Activated CD4-positive, alpha-beta T cell treated with anti-CD3 and anti-CD28 coated beads, Interleukin-2, amount 50 U/mL, for 24 hours (primary cell): ENCODE measurements at places on chromosomes 6 and 20.

- DNase-seq = no peak
These were observed 17.9 kb upstream of the SNHG17 start for GRCh38 chr20:38452880-38453624.

DNA sequence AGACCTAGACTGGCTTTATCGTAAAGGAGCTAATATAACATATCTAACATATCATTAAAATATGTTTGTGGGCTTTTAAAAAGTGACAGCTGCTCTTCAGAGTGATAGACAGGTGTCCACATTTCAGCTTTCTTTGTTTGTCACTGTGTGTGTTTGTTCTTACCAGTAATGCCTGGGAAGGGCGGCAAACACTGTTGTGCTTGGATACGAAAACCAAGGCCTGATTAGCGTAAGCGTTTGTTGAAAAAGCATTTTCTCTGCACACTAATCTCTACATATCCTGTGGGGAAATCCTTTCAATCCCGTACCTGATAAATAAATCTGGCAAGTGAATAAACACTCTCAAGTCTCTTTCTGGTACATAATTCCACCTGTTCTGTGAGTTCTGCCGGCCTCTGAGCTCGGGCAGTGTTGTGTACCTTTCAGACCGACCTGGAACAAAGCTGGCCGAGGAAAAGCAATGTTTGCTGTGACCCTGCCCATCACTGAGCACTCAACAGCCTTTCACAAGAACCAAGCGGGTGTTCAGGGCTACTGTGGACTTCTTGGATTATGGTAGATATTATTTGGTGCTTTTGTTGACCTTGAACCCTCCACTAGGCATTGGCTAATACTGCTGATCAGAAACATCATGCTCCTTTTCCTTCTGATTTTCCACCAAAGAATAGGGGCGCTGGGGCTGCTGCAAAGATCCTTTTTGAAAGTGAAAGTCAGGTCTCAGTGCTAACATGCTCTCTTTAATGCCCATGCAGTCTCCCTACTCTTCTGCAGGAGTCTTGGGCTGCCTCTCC is 100.4 kb downstream of the CD83 start:
- DNase-seq = no peak

GRCh38 chr6:79127660-79128059 is 49.6 kb upstream of the PHIP start:
- DNase-seq = no peak

GRCh38 chr6:13397359-13398068 is 69.2 kb upstream of the TBC1D7 start:
- no peak for DNase-seq

DNA sequence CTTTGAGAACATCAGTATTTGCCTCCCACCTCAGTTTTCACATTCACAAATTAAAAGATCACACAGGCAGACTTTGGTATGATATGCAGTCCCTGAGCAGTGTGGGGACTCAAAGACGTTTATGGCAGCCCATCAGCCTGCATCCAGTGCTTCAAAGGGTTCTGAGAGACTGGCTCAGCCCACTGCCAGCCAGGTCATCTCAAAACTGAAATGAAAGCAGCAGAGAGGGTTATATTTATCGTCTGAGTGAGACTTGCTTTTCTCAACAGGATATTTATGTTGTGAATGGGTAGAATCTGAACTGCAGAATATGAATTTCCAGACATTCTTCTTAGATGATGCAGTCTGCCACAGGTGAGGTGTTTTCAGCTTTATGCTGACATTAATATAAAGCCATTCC is 159.8 kb downstream of the NRN1 start:
- no peak for DNase-seq

GRCh38 chr6:149642829-149643580 is 5.5 kb downstream of the KATNA1 start:
- DNase-seq = no peak

DNA sequence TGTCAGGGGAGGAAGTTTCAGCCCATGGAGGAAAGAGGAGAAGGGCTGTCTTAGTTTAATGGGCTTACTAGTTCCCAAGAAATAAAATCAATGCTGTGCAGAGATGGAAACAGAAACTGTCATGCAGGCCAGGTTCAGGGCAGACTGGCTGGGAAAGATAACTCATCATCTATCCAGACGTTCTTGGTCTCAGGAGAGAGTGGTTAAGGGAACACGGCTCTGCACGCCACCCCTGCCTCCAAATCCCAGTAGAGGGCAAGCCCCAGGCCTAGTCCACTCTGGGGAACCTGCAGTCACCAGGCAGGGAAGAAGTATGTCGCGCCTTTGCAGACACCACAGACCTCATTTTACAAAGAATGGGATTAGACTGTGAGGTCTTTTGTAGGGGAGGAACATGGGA is 12.5 kb downstream of the ALDH8A1 start:
- DNase-seq = no peak

DNA sequence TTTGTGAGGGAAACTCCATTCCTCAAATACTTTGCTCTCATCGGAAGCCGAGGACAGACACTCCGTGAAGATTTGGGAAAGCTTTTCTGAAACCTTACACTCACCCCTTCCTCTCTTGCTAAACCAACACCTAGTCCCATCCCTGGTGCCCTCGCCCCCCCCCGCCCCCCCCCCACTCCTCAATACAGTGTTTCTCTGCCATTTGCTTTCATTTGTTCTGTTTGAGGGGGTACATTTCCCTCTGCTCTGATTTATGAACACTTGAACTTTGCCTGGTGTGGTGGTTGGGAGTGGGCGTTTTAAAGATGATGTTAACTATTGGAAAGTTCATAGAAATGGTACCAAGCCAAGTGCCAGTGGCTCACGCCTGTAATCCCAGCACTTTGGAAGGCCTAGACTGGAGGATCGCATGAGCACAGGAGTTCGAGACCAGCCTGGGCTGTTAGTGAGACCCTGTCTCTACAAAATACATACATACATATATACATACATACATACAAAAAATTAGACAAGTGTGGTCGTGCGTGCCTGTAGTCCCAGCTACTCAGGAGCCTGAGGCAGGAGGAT is 1.1 kb downstream of the RAB32 start:
- DNase-seq = no peak

DNA sequence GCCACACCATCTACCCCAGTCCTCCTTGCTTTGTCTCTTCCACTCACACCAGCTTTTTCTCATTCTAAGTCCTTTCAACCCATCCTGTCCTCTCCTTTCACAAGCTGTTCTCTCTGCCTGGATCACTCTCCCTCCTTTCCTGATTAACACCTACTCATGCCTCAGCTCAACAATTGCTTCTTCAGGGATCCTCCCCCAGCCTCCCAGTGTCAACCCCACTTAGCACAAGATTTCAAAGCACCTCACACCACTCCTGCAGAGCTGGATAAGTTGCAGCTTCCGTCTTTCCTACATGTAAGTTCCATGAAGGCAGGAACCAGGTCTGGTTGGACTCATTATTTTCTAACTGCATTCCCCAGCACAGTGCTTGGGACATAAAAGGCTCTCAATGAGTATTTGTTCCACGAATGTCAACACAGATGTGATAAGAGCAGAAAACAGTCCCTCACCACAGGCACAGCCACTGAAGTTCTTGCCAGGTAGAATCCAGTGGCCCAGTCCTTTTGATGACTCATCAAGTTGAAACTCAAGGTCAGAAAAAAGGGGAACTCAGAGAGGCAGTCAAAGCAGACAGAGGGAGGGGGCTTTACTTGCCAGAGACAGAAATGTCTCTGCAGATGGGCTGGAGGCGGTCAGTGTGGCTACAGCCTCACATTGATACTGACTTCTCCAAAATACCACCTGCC is 193.4 kb upstream of the PRDM1 start:
- no peak for DNase-seq

DNA sequence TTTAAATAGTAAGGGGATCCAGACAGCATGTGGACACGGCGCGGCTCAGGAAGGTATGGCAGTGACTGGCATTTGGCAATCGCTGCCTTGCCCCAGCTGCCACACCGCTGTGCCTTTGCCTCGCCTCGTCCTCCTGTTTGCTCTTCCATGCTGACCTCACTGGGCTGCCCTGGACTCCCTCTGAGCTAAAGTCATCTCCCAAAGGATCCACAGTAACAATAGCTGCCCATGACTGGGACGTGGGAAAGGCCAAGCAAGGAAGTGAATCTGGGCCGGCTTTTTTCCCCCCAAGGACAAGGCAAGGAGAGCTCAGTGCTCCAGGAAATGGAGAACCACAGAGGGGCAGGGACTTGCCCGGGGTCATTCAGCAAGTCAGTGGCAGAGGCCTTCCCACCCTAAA is 48.1 kb downstream of the JPH2 start:
- no peak for DNase-seq

DNA sequence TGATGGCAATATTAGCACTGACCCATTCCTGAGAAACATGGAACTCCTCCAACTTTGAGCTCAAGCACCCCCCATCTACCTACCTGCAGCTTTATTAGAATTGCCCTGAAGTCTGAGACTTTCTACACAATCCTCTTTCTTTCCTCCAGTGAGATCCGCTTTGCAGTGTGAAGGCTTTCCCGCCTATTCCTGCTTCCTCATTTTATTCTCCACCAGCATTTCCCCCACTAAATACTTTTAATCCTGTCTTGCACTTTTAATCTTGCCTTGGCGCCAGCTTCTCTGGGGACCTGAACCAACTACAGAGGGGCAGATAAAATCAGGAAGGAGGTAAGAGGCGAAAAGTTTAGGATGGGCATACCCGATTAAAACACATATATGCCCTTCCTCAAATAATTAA is 178.1 kb upstream of the PRDM1 start:
- DNase-seq = no peak

DNA sequence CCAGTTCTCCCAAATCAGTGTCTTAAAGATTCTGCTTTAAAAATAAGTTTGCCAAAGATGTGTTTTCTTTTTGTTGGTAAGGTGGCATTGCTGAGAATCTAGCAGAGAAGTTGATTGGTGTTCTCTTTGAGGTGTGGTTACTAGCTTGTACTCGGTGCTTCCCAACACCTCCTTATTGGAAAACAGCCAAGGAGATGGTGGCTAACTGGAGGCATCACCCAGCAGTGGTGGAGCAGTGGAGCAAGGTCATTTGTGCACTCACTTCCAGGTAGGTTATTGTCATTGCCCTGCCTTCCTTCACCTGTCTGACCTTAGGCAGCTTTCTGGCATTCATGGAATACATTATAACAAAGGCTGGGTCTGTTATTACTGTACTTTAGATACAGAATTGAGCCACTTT is 26.7 kb downstream of the RALGAPB start:
- no peak for DNase-seq

DNA sequence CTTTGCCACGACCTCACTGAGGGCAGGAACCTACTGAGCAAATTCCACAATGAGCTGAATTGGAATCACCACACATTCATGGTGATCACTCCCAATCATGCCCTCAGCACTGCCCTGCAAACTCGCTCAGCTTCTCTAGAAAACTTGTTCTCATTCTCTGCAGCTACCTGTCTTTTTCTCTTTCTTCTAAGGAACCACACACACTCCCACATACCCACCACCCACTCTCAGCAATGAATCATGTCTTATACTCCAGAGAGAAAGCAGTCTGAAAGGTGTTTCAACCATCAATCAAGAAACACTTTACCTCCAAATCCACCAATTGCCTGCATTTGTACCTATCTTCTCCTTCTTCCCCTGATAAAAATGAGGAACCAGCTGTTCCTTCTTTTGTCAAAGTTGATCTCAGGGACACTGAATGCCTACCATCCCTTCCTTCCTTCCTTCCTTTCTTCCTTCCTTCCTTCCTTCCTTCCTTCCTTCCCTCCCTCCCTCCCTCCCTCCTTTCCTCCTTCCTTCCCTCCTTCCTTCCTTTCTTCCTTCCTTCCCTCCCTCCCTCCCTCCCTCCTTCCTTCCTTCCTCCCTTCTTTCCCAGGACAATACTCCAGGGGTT is 84.6 kb upstream of the SGK1 start:
- DNase-seq = no peak

- DNase-seq = no peak
These were observed 35.6 kb upstream of the GATA5 start for GRCh38 chr20:62511300-62511914.

DNA sequence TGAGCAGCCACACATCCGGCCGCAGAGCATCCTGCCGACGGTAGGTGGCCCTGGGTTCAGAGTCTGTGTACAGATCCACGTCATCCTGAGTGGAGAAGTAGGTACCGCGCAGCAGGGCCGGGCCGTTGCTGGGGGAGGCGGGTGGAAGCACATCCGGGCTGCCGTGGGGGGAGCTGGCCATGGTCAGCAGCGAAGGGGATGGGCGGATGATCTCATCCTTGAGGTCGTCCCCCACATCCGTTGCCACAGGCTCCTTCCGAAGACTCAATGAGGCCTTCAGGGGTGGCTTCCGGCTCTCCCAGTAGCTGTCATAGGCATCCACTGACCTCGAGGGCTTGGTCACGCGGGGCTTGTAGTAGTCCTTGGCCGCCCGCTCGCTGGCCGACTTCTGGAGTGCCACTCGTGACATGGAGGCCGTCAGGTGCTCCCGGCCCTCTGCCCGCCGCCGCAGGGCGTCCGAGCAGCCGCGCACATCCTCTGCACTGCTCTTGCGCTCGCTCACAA is 9.2 kb downstream of the SPATA2 start:
- DNase-seq = no peak

- no peak for DNase-seq
These were observed 5.1 kb downstream of the SOX4 start for GRCh38 chr6:21598674-21599023.

DNA sequence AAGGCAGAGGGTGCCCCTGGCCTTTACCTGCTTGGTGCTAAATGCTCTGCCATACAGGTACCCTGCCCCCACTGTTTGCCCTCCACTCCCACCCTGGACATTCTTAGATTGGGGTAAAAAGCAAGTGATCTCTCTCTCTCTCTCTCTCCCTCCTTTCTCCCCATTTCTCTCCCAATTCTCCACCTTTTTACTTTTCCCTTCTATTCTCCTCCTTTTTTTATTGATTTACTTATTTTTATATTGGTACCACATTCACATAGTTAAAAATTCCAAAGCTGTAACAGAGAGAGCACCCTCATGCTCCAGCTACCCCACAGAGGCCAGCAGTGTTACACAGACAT is 37.7 kb upstream of the ID1 start:
- no peak for DNase-seq

DNA sequence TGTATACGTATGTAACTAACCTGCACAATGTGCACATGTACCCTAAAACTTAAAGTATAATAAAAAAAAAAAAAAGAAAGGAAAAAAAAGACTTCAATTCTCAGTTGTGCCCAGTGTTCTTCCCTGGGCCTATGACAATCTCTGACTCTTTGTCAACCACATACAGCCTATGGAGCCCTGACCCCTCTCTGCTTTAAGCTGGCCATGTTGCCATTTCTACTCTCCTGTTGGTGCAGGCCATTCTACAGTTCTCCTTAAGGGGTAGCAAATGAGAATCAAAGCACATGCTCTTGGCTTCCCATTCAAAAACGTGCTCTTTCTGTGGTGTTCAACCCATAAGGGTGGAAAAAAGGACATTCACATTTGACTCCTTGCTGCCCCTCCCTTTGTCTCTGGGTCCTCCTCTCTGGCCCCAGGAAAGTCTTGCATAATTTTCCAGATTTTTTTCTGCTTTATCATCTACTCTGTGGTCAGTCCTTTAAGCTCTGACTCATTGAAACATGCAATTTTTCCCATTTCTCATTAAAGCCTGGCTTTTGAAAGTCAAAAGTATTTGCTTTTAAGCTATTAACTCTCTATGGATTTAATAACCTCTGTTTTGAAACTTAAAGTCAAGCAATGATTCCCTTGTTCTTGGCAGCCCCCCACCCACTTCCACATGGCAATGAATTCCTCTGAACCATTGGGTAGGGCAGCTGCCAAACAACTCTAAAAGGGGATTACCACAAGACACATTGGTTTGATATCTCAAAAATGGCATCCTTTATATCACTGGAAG is 208.6 kb upstream of the MCHR2 start:
- DNase-seq = no peak
